HT1080 (cell line): ENCODE measurements at places on chromosomes 4 and X.

GRCh38 chrX:118751950-118752783, 24.8 kb downstream of the IL13RA1 start:
- DNase-seq, result peak; percentile 21

- DNase-seq, result no peak
These were observed 11.3 kb upstream of the ARAP2 start for GRCh38 chr4:36255577-36255976.

GRCh38 chrX:151975228-151975593, 735 bp upstream of the GABRE start:
- no peak for DNase-seq

- no peak for DNase-seq
These were observed 173.5 kb downstream of the ANTXR2 start for GRCh38 chr4:79899481-79899880.

GRCh38 chrX:104695593-104695992, 129.6 kb downstream of the IL1RAPL2 start:
- no peak for DNase-seq

GRCh38 chrX:1493877-1494510, 41.3 kb upstream of the ASMTL start:
- no peak for DNase-seq

DNA sequence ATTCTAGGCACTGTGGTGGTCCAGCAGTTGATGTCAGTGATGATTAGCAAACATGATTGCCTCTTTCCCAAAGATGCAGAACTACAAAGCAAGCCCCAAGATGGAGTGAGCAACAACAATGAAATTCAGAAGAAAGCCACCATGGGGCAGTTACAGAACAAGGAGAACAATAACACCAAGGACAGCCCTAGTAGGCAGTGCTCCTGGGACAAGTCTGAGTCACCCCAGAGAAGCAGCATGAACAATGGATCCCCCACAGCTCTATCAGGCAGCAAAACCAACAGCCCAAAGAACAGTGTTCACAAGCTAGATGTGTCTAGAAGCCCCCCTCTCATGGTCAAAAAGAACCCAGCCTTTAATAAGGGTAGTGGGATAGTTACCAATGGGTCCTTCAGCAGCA, 365.3 kb downstream of the MAPK10 start:
- peak; percentile 41 for DNase-seq

- peak; percentile 0 for DNase-seq
These were observed 15.5 kb upstream of the CYLC1 start for GRCh38 chrX:83845397-83845796.

DNA sequence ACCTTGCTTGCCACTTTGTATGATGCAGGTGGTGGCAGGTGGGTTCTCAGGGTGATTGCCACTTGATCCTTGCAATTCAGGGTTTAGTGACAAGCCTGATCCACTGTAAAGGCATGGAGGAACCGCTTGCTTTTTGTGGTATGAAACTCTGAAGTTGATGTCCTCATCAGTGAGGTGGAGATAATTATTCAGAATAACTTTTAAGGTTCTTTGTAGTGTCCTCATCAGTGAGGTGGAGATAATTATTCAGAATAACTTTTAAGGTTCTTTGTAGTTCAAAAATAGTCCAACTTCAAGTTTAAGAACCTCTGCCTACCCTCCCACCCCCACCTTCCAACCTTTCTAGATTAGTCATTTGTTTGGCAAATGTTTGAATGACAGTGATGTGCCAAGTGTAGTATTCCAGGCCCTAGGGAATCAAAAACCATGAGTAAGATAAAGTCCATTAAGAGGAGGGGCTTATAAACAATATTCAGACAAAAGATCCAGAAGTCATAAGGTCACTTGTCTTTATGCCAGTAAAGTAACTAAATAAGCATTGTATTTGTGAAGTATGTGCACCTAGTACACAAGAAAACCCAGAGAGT, 51.2 kb downstream of the DCUN1D4 start:
- DNase-seq, result peak; percentile 18

DNA sequence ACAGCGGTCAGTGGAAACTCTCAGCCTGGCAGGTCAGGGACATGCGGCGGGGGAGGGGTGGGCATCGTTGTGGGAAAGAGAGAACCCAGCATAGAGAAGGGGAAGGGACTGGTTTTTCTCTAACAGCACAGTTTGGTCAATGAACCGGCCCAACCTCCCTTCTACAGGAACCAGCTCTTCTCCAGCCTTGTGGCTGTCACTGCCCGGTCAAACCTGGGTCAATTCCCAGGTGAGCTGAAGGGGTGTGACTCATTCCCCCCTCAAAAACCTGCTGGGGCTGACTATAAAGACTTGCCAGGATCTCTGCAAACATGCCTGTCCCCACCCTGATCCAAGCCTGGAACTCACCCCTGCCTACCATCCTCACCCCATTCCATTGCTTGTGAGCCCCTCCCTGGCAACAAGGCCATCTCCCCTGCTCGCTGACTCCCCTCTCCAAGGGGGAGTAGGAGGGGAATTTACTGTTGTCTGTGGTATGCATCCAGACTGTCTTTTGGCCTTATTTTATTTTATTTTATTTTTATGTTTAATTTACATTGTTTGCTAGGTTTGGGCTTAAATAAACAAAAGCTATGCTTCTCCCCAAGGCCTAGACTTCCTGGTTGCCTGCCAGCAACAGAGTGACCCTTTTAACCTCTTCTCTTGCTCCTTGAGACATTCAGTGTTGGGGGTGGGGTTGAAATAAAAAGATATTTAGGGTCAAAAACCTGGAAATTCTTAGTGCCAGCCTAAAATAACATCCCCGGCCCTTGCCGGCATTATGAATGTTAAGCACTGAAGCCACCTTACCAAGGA, 49.6 kb downstream of the TSC22D3 start:
- no peak for DNase-seq

DNA sequence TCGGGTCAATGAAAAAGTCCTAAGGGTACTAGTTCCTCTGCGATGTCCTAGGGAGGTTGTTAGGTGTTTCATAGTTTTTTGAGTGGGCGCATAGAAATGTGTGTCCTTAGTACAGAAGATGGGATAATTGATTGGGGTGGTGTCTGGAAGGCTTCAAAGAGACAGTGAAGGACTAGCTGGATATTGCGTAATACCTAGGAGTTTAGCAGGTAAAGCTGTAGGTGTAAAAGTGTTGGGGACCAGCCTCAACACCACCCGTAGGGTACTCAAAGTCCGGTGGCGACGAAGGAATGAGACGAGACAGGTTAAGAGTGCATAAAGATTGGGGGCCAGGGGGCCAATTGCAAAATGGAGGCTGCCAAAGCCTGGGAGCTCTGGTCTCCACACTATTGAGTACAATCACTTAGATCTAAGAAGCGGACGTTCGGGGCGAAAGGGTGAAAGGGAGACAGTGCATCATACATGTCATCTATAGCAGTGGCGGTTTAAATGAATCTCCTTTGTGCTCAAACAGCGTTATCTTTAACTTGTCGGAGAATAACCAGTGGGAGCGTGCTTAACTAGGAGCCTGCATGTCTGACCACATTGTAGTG, 1.0 kb downstream of the TRMT44 start:
- DNase-seq, result no peak
